ENCODE measurements at places on chromosomes 2 and 18. TPM values are rescaled to one million over a fixed set of nuclear protein-coding genes. Genes with fewer than 3 reads are reported as not detected.
A peak's percentile ranks its signal among the peaks of the same experiment; 100 is the strongest.

DNA sequence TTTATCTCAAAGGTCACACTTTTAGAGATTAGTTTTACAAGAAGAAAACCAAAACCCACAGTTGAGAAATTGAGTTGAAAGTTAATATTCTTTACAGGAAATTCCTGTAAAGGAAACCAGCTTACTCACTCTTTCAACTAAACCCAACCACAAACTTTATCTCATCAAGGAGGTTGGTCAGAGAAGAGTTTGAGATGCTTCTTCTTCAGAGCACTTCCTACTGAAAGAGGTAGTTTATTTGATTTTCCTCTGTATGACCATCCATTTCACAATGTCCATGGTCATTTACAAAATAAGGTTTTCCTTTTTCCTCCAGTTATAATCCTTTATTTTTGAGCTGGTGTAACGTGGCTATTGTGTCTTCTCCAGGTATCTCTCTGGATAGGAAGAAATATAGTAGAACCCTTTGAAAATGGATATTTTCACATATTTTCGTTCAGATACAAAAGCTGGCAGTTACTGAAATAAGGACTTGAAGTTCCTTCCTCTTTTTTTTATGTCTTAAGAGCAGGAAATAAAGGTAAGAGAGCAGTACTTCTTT lies 4.5 kb upstream of the IL18RAP start:
- H3K27ac ChIP-seq, result no peak overlapping the region
- DNase-seq, result peak; percentile 32
- peaks cover 5% of the 10 kb centered on the region for H3K27me3 ChIP-seq
- no peak overlapping the region for H3K4me3 ChIP-seq

Gene KLHL14
- total RNA-seq, result 0.43 TPM

DNA sequence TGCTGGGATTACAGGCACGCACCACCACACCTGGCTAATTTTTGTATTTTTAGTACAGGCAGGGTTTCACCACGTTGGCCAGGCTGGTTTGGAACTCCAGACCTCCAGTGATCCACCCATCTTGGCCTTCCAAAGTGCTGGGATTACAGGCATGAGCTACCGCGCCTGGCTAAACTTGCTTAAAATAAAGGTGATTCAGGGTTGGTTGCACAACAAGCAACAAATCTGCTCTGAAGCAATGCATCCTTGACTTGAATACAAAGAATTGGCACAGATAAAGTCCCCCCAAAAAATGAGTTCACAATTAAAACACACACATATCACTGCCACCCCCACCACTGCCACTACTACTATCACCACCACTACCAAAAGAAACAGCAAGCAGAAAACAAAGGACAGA lies 34.9 kb downstream of the CCDC88A start:
- no peaks in the 10 kb centered on the region for H3K4me1 ChIP-seq
- H3K36me3 ChIP-seq, result no peaks in the 10 kb centered on the region

Gene HYCC2
- total RNA-seq, result 21.8 TPM

GRCh38 chr18:9737472-9738121 lies 29.5 kb downstream of the RAB31 start:
- H3K4me3 ChIP-seq, result no peak overlapping the region
- no peaks in the 10 kb centered on the region for H3K27me3 ChIP-seq
- peaks cover 36% of the 10 kb centered on the region for H3K4me1 ChIP-seq
- H3K27ac ChIP-seq, result peak overlapping the region; percentile 30
- peaks cover 5% of the 10 kb centered on the region for H3K36me3 ChIP-seq

DNA sequence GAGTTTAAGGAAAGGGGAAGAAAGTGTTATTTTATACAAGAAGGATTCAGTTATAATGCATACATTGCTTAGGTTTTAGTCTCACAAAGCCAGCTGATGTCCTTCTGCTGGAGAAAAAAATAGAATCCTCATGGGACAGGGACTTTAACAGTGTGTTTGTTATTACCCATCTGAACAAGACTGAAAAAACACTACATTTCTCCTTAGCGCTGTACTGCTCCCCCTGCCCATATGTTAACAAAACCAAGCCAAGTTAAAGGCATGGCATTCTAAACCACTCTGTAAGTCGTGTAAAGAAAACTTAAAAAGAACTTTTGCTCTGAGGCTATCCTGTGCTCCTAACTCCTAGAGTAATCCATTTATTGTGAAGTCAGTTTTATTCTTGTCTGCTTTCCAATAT lies 102.6 kb upstream of the NYAP2 start:
- no peak for DNase-seq
- no peaks in the 10 kb centered on the region for H3K27me3 ChIP-seq
- H3K4me3 ChIP-seq, result no peak overlapping the region
- no peaks in the 10 kb centered on the region for H3K4me1 ChIP-seq
- H3K36me3 ChIP-seq, result no peaks in the 10 kb centered on the region

DNA sequence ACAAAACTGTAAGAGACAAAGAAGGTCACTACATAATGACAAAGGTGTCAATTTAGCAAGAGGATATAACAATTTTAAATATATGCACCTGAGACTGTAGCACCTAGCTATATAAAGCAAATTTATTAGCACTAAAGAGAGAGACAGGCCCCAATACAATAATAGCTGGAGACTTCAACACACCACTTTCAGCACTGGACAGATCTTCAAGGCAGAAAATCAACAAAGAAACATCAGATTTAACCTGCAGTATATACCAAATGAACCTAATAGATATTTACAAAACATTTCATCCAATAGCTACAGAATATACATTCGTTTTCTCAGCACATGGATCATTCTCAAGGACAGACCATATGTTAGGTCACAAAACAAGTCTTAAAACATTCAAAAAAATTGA lies 14.7 kb downstream of the MC2R start:
- no peak overlapping the region for H3K4me3 ChIP-seq
- H3K4me1 ChIP-seq, result no peaks in the 10 kb centered on the region
- H3K36me3 ChIP-seq, result no peaks in the 10 kb centered on the region
- no peak overlapping the region for H3K27ac ChIP-seq
- no peaks in the 10 kb centered on the region for H3K27me3 ChIP-seq

Gene TWIST2
- 2.5 TPM for total RNA-seq

Gene LIPG
- 11.0 TPM for total RNA-seq

- H3K36me3 ChIP-seq, result no peaks in the 10 kb centered on the region
- DNase-seq, result peak; percentile 34
- no peak within 1 kb of the TSS for H3K27ac ChIP-seq
- H3K27me3 ChIP-seq, result peaks cover 39% of the 10 kb centered on the region
- H3K4me1 ChIP-seq, result no peaks in the 10 kb centered on the region
- peak within 1 kb of the TSS; percentile 62 for H3K4me3 ChIP-seq
These were observed at the start of gene CFAP65 for GRCh38 chr2:219041252-219041651. CFAP65 (minus strand) TSS chr2:219041516; CDS start chr2:219039048, 2,468 bp downstream.

Gene GPR35
- 0.82 TPM for total RNA-seq
